ENCODE measurements at places on chromosomes 16 and 17.
A peak's percentile ranks its signal among the peaks of the same experiment; 100 is the strongest.

DNA sequence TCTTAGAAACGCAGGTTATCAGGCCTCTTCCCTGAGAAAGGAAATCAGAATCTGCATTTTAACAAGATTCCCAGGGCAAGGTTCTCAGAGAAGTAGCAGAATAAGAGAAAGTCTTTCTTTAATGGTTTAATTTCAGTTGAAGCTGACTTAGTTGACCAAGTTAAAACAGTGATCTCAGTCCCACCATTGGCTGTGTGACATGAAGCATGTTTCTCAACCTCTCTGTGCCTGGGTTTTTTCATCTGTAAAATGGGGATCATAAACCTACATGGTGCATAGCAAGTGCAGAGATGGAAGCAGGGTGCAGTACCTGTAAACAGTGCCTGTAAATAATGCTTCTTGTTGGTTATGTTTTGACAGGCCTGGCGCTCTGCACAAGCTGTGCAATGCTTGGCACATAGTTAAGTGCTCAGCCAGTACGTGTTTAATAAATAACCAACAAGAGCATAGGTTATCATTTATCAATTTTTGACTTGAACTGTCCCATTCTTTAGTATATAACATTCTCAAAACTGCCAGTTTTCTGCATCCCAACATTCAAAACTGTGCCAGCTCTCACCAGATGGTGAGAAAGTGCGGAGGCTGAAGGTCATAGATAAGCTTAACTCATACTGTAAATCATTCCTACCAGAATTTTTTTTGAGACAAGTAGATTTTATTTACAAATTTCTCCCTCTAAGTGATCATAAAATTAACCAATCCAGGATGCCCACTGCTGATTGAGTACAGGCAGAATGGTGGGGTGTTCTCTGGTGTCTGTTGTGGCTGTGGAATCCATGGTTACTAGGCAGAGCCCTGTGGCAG is 6.9 kb downstream of the C17orf67 start:
- DNase-seq, result no peak

DNA sequence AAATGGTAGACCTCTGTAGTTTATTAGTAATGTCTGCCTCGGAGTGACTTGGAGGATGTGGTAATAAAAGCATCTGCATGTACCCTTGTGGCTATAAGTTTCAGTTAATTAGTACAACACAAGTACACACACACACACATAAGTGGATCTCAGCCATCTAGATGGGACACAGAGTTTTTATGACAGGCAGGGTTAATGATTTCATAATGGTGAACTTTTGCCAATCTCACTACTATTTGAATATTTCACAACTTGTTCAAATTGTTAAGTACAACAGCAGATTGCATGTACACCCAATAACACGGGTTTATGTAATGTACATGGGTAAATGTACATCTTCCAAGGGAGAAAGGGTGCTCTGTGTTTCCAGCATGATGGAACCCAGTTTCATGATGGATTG is 511.3 kb upstream of the HSBP1 start:
- no peak for DNase-seq

DNA sequence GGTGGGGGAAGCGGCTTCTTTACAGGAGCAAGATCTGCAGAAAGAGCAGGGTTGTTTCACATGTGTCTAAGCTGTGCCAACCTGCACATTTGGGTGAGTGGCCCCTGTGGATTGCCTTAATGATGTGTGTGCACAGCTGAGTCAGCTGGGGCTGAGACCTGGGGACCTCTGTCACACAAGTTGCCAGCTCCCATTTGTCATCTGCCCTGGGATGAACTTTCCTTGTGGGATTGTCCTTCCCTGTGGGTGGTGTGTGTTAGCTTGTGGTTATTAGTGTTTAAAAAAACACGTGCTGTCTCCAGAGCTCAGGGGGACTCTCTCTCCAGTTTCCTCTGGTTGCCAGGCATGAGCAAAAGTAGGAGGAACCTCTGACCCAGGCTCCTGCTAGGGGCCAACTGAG is 400.5 kb upstream of the CCL2 start:
- DNase-seq, result no peak

- peak; percentile 77 for DNase-seq
Measured at GRCh38 chr17:29292992-29293889, 707 bp downstream of the NUFIP2 start.

DNA sequence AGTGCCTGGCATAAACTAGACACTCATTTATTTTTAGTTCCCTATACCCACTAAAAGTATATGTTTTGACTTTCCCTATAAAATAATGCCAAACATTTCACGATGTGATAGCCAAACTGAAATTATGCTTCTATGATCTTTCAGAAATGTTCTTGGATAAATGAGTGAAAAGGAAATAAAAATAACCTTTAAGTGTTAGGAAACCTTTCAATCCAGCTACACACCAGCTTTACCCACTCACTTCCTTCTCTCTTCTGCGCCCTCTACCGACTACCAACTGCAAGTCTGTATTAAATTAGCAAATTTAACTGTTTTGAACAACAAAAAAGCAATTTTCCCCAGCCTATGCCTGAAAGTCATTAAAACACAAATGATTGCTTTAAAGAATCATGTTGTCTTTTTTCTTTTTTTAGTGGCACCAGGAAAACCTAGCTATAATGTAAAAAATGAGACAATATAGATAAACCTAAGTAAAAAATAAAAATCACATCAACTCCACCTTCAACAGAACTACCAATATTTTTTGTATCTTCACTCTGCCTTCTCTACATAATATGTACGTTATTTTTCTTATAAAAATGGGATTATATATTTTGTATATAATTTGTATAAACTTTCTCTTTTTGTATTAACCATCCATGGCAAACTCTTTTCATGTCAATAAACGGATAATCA is 13.2 kb upstream of the TMEM100 start:
- DNase-seq, result peak; percentile 38

DNA sequence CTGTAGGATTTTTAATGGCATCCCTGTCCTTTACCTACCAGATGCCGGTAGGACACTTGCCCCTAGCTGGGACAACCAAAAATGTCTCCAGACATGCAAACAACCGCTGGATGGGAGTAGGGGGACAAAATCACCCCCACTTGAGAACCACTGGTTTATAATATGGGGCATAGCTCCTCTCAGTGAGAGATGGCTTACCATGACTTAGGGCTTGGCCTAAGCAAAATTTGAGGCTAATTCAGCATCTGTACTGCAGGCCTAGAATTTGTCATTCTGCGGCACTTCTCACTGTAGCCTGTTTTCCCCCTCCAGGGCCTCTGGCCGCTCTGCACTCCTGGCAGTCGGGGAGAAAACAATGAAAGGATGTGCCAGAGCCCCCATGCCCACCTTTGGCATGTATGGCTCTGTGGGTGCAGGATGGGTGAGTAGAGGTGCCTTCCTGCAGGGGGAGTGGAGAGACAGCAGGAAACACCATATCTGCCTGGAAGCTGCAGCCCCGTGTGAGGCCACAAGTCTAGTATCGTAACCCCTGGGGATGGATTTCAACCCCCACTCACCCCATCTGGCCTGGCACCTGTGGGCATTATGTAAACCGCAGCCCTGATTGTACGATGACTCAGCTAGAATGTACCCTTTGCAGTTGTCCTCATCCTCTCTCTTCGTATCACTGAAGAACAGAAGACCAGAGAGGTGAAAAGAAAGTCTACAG is 268.1 kb downstream of the SOX9 start:
- no peak for DNase-seq

- no peak for DNase-seq
Measured at GRCh38 chr16:15051387-15051951, 4.4 kb downstream of the NTAN1 start.

Data from H7 (cell line).